ENCODE measurements at places on chromosomes 12 and 14. TPM values are rescaled to one million over a fixed set of nuclear protein-coding genes. Genes with fewer than 3 reads are reported as not detected.

TAS2R31 gene
- polyA plus RNA-seq: not detected

TAS2R30 gene
- polyA plus RNA-seq: 0.13 TPM

ASB2 gene
- polyA plus RNA-seq: 3.8 TPM

PRPH gene
- not detected for polyA plus RNA-seq

JDP2 gene
- polyA plus RNA-seq: 14.9 TPM

GDF11 gene
- polyA plus RNA-seq: 1.1 TPM

PHETA1 gene
- polyA plus RNA-seq: 2.6 TPM

BEGAIN gene
- polyA plus RNA-seq: 0.91 TPM

Data from IgD-negative memory B cell (primary cell).